Stimulated activated CD8-positive, alpha-beta memory T cell treated with anti-CD3 and anti-CD28 coated beads, Interleukin-7, amount 100 ng/mL, for 24 hours (primary cell): ENCODE measurements at places on chromosomes 6 and 20.

DNA sequence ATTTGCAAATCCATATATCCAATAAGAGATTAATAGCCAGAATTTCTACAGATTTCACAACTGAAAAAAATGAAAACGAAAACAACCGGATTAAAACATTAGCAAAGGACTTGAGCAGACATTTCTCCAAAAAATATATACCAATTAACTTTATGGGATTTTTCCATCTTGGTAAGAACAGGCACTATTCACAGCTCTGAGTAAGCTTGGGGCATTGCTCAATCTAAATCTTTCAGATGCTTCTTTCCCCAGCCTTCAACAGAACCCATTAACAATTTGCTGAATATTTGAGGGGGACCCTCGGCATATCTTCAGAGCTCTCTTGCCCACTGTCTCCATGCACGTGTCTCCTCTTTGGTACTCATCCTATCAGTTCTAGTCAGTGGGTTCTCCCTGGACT, 111.7 kb upstream of the CD93 start:
- DNase-seq = no peak

DNA sequence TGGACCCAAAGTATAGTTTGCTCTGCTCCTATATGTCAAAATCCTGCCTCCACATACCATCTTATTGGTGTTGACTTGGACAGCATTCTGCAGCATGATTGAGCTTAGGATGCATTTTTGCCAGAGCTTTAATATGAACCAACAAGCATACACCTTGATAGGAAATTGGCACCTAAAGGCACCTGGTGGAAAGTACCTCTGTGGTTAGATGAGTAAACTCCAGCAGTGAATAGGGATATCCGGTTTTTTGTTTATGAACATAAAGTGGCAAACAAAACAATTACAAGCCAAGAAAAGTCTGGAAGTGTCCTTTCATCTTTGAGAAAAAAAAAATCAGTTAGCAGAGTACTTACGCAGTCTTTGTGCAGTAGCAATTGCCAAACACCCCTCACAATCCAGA, 6.2 kb upstream of the CYP24A1 start:
- no peak for DNase-seq

GRCh38 chr20:61966492-61967244, 99.0 kb downstream of the TAF4 start:
- DNase-seq = no peak

GRCh38 chr6:43383021-43383667, 13.7 kb upstream of the ZNF318 start:
- DNase-seq = no peak

DNA sequence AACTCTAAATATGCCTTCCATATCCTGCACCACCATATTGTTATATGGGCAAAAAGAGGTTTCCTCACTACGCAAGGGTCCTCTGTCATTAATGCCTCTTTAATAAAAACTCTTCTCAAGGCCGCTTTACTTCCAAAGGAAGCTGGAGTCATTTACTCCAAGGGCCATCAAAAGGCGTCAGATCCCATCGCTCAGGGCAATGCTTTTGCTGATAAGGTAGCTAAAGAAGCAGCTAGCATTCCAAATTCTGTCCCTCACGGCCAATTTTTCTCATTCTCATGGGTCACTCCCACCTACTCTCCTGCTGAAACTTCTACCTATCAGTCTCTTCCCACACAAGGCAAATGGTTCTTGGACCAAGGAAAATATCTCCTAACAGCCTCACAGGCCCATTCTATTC, 30.3 kb upstream of the ZBTB22 start:
- no peak for DNase-seq

- no peak for DNase-seq
Observed at GRCh38 chr6:13281686-13282085, 46.7 kb downstream of the TBC1D7 start.

DNA sequence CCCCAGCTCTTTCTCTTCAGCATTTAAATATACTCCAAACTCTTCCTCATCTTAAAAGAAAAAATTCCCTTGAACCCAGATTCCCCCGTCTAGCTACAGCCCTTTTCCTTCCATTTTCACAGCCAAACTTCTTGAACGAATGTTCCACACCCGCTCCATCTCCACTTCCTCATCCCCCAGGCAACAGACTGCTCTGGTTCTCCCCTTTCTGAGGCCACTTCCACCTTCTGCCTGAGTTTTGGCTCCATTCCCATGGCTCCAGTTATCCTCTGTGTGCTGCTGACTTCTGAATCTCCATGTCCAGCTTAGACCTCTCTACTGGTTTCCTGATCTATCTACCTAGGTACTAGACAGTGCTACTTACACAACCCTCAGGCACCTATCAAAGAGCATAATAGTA, 106.4 kb downstream of the RALGAPA2 start:
- no peak for DNase-seq

GRCh38 chr6:63353286-63353630, 33.5 kb upstream of the LGSN start:
- DNase-seq = no peak

DNA sequence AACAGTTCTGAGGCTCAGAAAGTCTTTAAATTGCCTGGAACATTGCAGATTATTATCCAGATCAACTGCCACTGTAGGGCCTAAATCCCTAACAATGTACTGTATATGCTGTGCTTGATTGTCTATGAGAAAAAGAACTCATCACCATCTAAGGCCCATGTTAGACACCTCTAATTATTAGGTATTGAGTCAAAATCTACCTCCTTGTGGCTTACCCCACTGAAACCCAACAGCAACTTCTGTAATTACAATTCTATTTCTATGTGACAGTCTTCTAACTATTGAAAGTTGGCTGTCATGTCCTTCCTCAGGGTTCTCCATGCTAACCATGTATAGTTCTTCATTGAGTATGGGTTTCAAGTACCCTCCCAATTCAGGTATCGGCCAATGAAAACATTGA, 13.9 kb downstream of the MCM9 start:
- no peak for DNase-seq

DNA sequence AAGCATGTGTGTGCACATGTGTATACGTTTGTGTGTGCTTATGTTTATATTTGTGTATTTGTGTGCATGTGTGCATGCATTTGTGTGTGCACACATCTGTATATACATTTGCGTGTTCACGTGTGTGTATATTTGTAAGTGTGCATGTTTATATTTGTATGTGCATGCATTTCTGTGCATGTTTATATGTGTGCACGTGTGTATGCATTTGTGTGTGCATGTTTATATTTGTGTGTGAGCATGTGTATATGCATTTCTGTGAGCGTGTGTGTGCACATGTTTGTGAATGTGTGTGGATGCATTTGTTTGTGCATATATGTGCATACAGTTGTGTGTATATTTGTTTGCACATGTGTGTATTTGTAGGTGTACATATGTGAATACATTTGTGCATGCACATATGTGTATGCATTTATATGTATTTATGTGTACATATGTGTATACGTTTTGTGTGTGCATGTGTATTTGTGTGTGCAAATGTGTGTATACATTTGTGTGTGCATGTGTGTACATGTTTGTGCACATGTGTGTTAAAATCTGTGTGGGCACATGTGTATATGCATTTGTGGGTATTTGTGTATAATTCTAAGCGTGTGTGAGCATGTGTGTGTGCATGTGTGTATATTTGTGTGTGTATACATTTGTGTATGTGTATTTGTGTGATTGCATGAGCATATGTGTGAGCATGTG, 140.4 kb upstream of the AFDN start:
- no peak for DNase-seq

GRCh38 chr20:57263801-57264792, 2.3 kb downstream of the BMP7 start:
- no peak for DNase-seq

DNA sequence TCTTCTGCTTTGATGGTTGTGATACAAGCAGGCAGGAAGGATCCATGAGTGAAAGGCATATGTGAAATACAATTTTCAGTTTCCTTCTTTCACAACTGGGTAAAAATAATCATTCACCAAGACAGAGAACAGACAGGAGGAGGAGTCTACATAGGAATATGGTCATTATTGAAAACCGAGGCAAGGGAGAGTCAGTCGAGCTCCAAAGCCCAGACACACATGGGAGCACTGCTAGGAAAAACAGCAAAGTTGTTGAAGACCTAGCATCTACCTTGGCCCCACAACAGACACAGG, 260.6 kb downstream of the ERMARD start:
- DNase-seq = no peak

- no peak for DNase-seq
Observed at GRCh38 chr6:50272611-50273010, 222.9 kb upstream of the DEFB112 start.

GRCh38 chr6:128335963-128336362, 184.4 kb downstream of the PTPRK start:
- no peak for DNase-seq

DNA sequence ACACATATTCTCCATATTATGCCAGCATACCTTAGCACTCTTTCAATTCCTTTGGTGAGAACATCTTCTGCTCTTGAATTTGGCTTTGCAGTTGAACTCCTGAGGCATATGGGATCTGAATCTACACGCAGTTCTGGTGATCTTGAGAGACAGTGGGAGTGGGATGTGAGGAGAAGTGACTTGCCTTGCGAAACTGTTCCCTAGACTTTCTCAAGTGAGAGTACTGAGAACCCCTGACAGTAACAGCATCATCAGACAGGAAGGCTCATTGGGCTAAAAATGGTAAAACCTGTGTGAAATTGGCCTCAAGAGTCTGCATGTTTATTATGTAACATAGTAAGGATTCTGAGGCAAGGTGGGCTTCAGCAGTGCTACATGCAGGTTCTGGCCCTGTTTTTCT, 49.1 kb upstream of the CEP85L start:
- DNase-seq = no peak

DNA sequence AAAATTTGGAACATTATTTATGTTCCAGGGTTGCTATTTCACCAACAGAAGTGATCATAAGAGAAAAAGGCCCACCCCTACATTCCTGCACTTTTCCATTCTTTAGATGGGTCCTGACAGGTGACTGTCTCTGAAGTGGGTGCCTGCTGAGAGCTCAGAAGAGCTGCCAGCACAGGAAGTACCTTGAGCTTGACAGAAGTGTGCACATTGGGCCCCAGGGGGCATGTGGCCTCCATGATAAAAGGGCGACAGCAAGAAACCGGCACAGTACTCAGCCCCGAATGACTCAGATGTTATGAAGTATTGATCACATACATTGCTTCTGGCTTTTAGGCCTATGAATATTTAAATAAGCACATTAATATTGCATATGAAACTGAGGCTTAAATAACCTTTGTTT, 150.4 kb downstream of the PCSK2 start:
- no peak for DNase-seq

GRCh38 chr6:24545691-24546090, 50.9 kb downstream of the ALDH5A1 start:
- no peak for DNase-seq

- DNase-seq = no peak
Observed at GRCh38 chr6:116492331-116493067, 18.9 kb upstream of the CALHM5 start.

- DNase-seq = no peak
Observed at GRCh38 chr20:36493051-36493800, 48.1 kb upstream of the MYL9 start.

GRCh38 chr6:159059141-159059540, 14.3 kb upstream of the TAGAP start:
- no peak for DNase-seq

DNA sequence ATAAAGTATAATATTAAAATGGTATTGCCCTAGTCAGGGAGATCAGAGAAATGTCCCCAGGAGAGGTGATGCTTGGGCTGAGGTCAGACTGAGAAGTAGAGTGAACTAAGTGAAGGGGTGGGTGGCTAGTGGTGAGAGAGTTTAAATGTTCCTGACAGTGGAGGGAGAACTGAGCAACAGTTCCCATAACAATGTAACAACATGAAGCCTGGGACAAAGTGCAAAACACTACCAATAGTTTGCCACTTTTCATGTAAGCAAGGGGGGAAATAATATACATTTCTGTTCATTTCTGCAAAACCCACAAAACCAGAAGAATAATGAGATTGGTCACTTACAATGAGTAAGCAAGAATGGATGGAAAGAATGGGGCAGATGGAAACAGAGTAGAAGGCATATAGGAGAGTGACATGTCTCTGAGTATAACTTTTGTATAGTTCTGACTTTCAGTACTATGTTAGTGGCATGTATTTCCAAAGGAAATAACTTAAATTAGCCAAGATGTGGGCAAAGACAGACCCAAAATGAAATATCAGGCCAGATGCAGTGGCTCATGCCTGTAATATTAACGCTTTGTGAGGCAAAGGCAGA, 13.3 kb upstream of the FAXC start:
- DNase-seq = no peak

GRCh38 chr20:39939241-39939865, 749.7 kb downstream of the MAFB start:
- DNase-seq = no peak

- DNase-seq = no peak
Observed at GRCh38 chr6:31535538-31536324, 6.1 kb downstream of the DDX39B start.

GRCh38 chr20:48329031-48329615, 498.7 kb downstream of the PREX1 start:
- DNase-seq = no peak

GRCh38 chr20:38412877-38413577, 22.1 kb downstream of the SNHG17 start:
- DNase-seq = no peak

DNA sequence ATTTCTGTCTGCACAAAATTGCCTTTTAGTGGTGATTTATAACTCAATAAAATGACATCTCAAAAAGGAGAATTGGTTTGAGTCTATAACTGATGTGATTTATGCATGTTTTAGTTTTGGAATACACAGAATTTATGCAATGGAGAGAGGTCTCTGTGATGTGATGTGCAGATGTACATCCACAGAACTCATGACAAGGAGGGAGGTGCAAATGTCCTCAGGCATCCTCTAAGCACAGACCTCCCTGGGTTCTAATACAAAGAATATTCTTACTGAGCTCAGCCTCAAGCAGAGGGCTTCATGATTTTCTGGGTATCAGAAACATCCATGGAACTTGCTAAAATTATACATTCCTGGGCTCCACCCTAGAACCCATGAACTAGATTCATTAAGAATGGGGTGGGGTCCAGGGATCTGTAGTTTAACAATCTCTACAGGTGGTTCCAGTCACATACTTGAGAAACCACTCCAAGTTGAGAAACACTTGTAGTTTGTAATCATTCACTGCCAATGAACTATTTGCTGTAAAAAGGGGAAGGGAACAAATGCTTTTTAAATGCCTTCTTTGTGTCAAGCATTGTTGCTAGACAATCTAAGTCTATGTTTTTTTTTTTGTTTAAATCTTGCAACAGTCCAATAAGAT, 60.2 kb upstream of the NEDD9 start:
- no peak for DNase-seq
